ENCODE measurements at places on chromosomes 6 and 20. TPM values are rescaled to one million over a fixed set of nuclear protein-coding genes. Genes with fewer than 3 reads are reported as not detected.

DNA sequence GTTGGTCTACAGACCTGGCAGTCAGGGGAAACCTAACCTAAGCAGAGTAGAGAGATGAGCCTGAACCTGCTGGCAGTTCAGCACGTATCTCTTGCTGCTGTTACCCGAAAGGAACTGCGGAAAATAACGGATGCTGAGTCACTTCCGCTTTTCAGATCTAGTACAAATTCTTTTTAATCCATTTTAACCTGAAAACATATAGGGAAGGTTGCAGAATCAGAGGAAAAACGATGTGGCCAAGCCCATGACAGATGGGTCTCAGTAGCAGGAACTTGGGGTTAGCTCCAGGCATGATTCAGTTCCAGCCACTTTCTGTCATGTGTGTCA is 351.9 kb upstream of the PRND start:
- H3K4me3 ChIP-seq = no peak overlapping the region
- DNase-seq = no peak
- no peaks in the 10 kb centered on the region for H3K4me1 ChIP-seq

GRCh38 chr6:132096245-132096644 is 145.1 kb upstream of the CCN2 start:
- no peaks in the 10 kb centered on the region for H3K27me3 ChIP-seq
- H3K36me3 ChIP-seq = no peaks in the 10 kb centered on the region
- no peak overlapping the region for H3K27ac ChIP-seq
- DNase-seq = no peak
- H3K4me1 ChIP-seq = no peaks in the 10 kb centered on the region

DNA sequence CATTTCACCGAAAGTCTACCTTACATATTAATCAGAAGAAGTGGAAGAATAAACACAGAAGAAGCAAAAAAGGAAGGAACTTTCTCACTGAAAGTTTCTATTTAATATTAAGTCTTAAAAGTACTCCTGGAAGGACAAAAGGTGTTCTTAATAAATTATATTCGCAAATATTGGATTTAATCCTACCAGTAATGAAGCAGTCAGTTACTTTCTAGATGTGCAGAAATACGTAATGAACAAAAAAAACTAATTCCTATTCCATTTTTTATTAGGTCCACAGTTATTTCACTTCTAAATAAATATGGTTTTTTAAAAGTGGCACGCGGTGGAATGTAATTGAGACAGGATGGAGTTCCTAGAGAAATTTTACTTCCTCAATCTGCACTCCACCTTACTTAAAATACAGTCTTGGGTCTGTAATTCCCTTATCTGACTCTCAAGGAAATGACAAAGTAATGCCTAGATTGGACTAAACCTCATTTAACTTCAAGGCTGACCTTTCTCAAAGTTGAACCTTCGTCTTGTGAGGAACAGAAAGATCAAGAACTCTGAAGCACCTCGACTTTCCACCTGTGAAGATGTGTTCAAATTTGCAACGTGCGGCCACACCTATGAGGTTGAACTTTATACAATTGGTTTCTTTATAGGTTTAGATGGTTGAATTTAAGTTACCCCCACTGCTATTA is 1.1 kb upstream of the TRAM2 start:
- no peak for DNase-seq
- no peaks in the 10 kb centered on the region for H3K36me3 ChIP-seq
- peaks cover 21% of the 10 kb centered on the region for H3K4me1 ChIP-seq
- H3K27ac ChIP-seq = peak overlapping the region; percentile 86

The HLA-DOB gene
- total RNA-seq = not detected

DNA sequence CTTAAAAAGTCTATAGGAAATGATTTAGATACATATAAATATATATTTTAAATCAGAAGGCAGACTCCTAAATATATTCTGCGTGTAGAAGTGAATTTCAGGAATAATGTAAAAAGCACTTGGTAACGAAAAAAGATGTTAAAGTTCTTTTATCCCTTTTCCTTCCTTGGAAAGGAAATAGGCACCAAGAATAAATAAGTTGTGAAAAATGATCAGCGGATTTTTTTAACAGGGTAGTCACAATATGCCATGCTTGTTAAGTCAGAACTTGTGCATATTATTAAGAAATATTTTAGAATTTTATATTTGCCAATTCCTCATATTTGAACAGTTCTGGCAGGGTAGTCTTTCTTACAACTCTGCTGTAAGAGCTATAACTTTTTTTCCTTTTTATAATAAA is 173.8 kb downstream of the CD83 start:
- peaks cover 12% of the 10 kb centered on the region for H3K4me1 ChIP-seq
- H3K36me3 ChIP-seq = peaks cover 43% of the 10 kb centered on the region
- no peak for DNase-seq
- H3K4me3 ChIP-seq = no peak overlapping the region

DNA sequence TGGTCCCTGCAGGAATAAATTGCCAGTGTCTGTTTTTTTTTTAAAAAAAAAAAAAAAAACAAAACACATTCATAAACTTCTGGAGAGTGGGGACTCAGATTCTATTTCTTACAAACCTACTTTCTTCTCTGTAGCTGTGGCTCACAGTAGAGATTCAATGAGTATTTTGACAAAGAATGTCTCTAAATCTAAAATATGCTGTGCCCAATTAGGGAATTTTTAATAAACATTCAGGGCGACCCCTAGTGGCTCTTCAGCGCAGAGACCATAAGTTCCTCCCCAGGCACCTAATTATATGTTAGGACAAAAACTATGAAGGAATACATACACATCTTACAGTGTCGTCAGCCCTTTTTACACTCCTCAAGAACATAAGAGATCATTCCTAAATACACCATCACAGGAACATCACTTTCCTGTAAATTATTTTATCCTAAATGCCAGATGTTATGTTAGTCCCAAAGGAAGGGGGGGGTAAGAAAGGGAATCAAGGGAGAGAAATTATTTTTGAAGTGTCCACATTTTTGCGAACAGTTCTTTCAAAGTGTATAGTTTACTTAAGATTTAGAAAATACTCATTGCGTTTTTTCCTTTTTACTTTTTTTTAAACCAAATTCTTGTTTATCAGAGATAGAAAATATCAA is 21.8 kb upstream of the NAA20 start:
- no peak overlapping the region for H3K27ac ChIP-seq
- peaks cover 7% of the 10 kb centered on the region for H3K4me1 ChIP-seq
- no peaks in the 10 kb centered on the region for H3K36me3 ChIP-seq
- no peaks in the 10 kb centered on the region for H3K27me3 ChIP-seq
- no peak overlapping the region for H3K4me3 ChIP-seq
- no peak for DNase-seq

GRCh38 chr6:56988145-56988544 is 33.2 kb downstream of the BEND6 start:
- H3K27me3 ChIP-seq = no peaks in the 10 kb centered on the region
- no peak overlapping the region for H3K4me3 ChIP-seq
- no peaks in the 10 kb centered on the region for H3K4me1 ChIP-seq

Data from H1 (cell line).